ENCODE measurements at places on chromosomes 11 and 22.

GRCh38 chr22:38570779-38571364, 889 bp upstream of the DMC1 start:
- DNase-seq = peak; percentile 10

DNA sequence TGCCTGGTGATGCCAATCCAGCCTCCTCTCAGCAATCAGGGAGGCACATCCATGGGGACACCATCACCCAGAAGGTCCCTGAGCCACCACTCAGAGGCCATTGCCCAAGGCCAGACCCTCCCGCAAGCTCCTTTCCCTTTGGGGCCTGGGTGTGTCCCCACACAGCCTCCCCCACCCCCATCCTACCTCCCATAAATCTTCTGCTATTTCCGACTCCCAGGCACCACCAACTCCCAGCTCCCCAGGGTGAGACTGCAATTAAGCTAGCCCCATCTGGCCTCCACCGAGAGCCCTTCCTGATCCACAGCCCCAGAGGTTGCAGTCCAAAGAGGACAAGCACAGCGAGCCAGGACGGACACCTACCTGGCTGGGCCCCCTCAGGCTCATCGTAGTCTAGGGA, 6.3 kb downstream of the ARHGAP1 start:
- no peak for DNase-seq

GRCh38 chr11:104522123-104522522, 358.2 kb upstream of the PDGFD start:
- no peak for DNase-seq

GRCh38 chr11:1947592-1948237, 583 bp downstream of the MRPL23 start:
- DNase-seq = no peak

DNA sequence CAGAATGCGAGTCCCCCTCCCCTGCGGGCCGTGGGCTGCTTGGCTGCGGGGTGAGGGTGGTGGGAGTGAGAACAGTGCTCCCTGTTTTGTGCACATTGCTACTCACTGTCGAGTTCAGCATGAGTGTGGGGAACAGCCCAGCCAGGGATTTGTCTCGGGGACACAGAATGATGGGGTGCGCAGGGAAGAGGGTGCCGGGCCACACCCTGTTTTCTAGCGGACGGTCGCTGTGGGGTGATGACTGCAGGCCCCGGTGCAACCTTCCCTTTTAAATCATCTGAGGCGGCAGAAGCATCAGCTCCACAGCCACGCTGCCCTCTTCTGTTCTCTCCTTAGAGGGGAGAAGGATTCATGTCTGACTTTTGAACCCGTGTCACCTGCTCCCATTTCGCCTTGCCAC, 1051.2 kb downstream of the TBC1D22A start:
- DNase-seq = no peak

DNA sequence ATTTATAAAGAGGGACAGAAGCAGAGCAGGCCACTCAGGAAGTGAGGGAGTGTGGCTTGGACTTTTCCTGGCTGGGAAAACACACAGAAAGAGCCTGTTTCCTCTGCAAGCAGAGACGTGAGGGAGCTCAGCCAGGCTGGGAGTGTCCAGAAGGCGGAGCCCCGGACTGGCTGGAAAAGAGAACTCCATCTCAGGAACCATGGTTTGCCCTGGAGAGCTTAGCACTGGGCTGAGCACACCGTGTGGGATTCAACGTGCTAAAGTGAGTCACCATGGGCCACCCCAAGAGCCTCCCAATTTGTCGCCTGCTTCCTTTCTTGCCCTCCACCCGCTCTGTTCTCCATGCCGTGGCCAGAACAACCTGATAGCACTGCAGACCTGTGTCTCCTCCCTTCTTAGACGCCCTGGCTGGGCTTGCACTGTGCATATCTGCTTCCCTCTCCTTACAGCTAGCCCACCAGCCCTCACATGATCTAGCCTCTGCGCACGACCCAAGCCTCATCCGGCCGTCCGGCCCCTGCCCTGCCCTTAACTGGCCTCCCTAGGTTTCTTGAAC, 51.8 kb downstream of the GALNT18 start:
- no peak for DNase-seq

DNA sequence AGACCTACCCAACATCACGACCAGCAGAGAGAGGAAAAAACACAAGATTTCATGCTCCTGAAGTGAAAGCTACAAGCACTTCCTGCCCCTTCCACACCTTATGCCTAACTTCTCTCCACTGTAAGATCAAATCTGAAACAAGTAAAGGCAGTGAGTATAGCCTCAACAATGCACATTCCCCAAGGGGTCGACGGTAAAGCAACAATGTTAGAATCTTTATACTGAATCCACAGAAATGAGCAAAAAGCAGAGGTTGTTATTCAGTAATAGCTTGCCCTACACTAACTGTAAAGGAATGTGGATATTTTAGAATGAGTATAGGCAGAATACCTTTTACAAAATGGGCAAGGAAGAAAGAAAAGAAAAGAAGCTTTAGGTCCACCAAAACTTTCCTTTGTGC, 15.6 kb downstream of the ARFGAP3 start:
- DNase-seq = no peak

- no peak for DNase-seq
Observed at GRCh38 chr22:33940741-33941140, 20.5 kb upstream of the LARGE1 start.

- DNase-seq = no peak
Observed at GRCh38 chr11:106996691-106997090, 21.6 kb downstream of the GUCY1A2 start.

DNA sequence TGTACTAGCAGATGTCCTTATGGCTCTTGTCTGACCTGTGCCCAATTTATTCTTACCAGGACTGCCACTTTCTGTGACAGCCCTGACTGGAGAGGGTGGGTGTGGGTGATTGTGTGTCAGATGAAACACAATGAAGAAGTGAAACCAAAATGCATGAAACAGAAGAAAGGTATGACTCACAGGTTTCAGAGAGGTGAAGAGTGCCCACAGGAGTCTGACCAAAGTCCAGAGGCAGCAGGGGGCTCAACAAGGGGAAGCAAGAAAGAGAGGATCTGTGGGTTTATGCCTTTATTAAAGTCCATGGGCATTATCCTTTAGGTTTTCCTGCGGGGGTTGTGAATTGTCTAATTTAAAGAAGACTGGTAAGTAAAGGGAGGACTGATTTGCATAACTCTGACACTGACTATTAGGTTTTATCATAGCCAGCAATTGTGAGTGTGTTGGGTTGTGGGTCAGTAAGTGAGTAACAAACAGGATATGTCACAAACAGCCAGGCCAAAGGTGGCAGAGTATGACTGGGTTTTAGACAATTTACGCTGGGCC, 3.9 kb upstream of the OR4C6 start:
- DNase-seq = no peak

GRCh38 chr11:42390116-42390515, 921.7 kb upstream of the API5 start:
- DNase-seq = no peak

GRCh38 chr22:33923660-33924246, 3.5 kb upstream of the LARGE1 start:
- no peak for DNase-seq

DNA sequence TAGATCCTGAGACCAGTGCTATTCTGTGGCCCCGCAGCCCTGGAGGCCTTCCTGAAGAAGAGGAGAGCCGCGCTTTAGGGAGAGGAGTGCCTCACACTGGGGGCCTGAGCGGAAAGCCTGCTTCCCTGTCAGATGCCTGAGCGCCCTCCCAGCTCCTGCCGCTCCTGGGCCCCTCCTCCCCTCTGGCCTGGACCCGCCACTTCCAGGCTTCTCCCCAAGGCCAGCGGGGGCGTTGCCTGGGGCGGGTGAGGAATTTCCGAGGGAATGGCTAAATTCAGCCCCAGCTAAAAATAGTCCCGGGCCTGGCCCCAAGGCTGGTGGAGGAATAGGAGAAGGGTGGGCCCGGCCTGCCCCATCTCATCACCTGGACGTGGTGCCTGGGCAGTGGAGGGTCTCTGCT, 15.4 kb downstream of the ARHGEF17 start:
- no peak for DNase-seq

- DNase-seq = no peak
Observed at GRCh38 chr22:49323751-49324415, 503.8 kb downstream of the BRD1 start.

DNA sequence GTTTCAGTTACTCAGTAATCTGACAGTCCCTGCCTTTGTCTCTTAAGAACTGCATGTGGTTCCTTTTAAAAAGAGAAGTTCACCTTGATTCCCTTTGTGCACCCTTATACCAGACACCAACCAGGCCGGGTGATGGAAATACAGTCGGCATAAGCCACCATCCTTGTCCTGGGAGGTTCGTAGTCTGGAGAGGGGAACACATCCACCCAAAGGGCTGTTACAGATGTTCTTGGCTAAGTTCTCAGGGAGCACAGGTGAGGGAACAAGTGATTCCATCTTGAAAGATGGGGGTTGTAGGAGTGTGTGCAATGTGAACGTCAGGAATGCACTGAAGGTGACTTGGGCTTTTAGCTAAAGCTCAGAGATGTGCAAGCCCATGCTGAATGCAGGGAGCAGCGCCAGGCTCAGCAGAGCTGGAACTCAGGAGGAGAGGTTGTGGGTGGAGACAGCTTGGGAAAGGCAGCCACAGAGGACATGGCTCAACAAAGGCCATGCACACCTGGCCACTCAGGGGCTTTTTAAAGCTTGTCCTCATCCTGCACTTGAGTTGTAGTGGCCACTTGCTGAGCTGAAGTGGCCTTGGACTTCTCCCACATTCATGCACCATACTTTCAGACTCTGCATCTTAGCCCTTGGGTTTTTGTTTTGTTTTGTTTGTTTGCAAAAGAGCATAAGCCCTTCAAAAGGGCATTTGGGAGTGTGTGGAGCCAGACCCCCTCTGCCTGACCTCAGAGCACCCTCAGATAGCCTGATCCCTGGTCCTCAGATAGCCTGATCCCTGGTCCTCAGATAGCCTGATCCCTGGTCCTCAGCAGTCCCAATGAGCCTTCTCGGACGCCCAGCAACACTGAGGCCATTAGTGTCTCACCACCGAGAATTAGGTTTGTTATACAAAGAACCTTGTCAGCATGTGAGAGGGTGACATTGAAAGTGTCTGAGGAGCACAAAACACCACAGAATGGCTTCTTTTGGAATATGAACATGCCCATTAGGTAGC, 12.7 kb upstream of the TMA7B start:
- no peak for DNase-seq

DNA sequence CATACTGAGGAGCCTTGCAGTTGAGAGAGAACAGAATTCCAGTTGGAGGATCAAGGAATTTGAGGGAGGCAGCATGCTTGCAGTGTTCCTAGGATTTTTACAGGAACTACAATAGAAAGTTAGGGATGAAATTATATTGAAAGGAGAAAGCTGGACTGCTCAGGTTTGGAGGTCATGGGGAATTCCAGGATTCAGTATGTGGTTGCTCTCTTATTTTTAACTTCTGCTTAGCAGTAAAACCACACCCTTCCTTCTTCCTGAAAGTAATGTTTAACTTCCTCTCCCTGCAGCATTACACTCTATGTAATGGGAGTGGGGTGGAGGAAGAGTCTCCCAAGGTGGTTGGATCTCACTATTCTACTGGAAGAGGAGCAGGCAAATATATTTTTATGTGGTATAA, 31.3 kb downstream of the CTNND1 start:
- no peak for DNase-seq

- peak; percentile 33 for DNase-seq
Observed at GRCh38 chr11:45885274-45885920, at the start of gene MAPK8IP1. MAPK8IP1 (plus strand) TSS chr11:45885651; CDS start chr11:45885821, 170 bp downstream.

DNA sequence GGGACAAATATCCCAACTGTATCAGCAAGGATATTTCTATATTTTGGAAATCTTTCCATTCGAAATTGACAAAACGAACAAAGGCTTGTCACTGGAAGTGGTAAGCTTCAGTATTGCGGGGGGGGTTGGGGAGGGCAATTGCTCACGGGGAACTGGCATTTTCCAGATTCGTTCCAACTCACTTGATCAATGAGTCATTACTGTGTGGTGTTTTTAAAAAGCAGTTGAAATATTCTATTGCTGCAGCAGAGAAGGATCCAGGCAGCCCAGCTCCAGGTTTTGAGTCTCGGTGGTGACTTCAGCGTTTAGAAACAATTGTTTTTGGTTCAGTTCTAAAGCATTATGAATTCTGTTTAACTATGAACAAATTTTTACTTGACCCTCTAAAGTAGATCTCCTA, 33.8 kb upstream of the FBLN1 start:
- DNase-seq = no peak

DNA sequence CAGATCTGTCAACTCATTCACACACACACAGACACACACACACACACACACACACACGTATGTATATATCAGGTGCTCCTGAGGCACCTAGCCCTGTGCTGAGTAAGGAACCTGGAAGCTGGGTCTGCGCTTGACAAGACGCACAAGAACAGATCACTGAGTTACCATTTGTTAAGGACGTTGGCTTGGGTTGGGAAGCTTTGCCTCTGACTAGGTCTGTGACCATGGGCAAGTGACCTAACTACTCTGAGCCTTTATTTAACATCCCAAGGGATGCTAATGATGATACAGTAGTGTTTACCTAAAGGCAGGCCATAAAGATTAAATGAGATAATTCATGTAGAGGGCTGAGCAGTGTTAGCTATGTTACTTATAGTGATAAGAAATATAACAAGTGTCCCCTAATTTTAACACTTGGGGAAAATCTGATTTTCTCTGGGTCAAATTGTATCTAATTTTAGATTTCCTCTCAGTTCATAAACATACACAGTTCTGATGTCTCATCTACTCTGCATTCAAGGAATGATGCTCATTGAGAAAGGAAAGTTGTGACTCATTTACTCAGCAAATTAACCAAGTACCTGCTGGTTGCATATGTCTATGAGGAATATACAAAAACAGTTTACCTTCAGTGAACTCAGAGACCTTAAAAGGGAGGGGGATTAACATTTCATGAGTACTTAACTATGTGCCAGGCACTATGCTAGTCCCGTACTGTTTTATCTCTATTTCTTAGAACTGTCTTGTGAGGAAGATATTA, 13.6 kb downstream of the RNF185 start:
- no peak for DNase-seq

GRCh38 chr11:77821349-77821851, 456 bp downstream of the AAMDC start:
- DNase-seq = no peak

- no peak for DNase-seq
Observed at GRCh38 chr11:12565406-12565805, 108.8 kb upstream of the TEAD1 start.

GRCh38 chr11:2453436-2453835, 8.6 kb downstream of the KCNQ1 start:
- no peak for DNase-seq

DNA sequence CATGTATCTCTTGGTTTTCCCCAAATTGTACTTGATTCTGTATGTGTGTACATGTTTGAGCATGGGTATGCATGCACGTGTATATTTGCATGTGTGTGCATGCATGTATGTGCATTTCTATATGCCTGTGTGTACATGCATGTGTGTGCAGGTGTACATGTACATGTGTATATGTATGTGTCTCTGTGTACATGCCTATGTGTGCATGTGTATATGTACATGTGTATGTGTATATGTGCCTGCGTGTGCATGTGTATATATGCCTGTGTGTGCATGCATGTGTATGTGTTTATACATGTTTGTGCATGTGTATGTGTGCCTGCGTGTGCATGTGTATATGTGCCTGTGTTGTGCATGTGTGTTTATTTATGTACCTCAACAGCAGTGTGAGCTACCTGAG, 5.3 kb upstream of the NCF4 start:
- no peak for DNase-seq

GRCh38 chr22:36237462-36238372, 1.6 kb downstream of the APOL2 start:
- no peak for DNase-seq

GRCh38 chr11:58905011-58905720, 34.1 kb upstream of the GLYATL1 start:
- no peak for DNase-seq
